ENCODE measurements at places on chromosomes 4 and X.
A peak's percentile ranks its signal among the peaks of the same experiment; 100 is the strongest.

DNA sequence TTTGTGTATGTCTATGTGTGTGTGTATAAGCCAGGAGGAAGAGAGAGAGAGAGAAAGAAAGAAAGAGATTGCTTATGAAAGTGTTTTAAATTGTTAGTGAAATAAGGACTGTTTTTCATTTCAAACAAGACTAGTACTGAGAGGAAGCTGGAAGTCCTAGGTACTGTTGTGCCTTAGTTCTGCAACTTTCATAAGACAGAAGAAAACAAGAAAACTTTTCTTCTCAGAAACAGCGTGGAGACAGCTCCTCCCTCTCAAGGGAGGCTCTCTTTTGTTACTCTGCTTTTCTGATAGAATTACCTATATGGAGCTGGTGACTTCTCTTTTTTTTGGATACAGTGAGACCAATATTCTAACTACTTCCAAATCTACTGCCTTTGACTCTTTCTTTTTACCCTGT is 62.5 kb downstream of the BANK1 start:
- H3K4me1 ChIP-seq, result peaks cover 5% of the 10 kb centered on the region
- no peak overlapping the region for H3K27ac ChIP-seq
- DNase-seq, result no peak

DNA sequence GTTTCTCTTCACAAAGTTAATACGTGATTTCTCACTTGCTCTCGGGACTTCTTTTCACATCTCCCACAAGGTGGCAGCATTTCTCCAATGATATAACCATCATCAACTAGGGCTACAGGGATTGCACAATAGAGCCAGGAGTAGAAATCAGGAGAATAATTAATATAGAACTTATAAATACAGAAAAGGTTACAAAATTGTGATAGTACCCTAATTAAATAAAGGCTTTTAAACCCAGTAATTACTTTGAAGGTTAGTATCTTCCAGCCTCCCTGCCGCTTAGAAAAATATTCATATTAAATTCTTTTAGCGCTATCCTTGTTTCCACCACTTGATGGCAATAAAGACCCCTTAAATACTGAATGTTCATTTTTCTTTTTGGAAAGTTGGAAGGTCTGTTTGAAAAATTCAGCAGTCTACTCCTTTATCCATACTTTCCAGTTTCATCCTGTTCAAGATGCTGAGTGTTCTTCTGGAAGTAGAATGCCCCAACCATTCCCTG is 65.8 kb downstream of the RASGEF1B start:
- H3K4me1 ChIP-seq, result peaks cover 20% of the 10 kb centered on the region
- no peak overlapping the region for H3K27ac ChIP-seq
- DNase-seq, result peak; percentile 39
- H3K4me3 ChIP-seq, result peak overlapping the region; percentile 52

GRCh38 chr4:8378101-8378724 is 62.3 kb downstream of the ACOX3 start:
- no peak overlapping the region for H3K27ac ChIP-seq
- H3K27me3 ChIP-seq, result no peaks in the 10 kb centered on the region
- H3K4me1 ChIP-seq, result peaks cover 14% of the 10 kb centered on the region
- DNase-seq, result no peak

GRCh38 chr4:161721947-161722346 is 441.9 kb downstream of the FSTL5 start:
- no peak for DNase-seq
- H3K36me3 ChIP-seq, result no peaks in the 10 kb centered on the region
- H3K4me1 ChIP-seq, result no peaks in the 10 kb centered on the region
- H3K27ac ChIP-seq, result no peak overlapping the region
- no peaks in the 10 kb centered on the region for H3K27me3 ChIP-seq
- H3K4me3 ChIP-seq, result no peak overlapping the region

DNA sequence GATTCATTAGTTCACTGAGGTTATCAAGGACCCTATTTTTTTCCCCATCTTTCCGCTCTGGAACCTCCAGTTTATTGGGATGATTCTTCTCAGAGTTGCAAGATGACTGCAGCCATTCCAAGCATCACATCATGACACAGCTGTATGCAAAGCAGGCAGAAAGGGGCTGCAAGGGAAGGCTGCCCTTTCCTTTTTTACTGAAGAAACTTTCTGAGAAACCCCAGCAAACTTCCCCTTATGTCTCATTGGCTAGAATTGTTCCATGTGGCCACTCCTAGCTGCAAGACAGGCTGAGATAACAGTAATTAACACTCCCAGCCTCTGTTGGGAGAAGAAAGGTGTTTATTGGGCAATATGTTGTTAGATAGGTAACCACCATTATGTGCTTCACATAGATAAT is 102.6 kb downstream of the SATL1 start:
- H3K27ac ChIP-seq, result no peak overlapping the region
- H3K36me3 ChIP-seq, result no peaks in the 10 kb centered on the region
- H3K27me3 ChIP-seq, result no peaks in the 10 kb centered on the region
- H3K4me3 ChIP-seq, result no peak overlapping the region
- DNase-seq, result no peak

GRCh38 chr4:19857380-19857779 is 394.3 kb upstream of the SLIT2 start:
- H3K36me3 ChIP-seq, result no peaks in the 10 kb centered on the region
- DNase-seq, result no peak
- H3K4me3 ChIP-seq, result no peak overlapping the region

GRCh38 chr4:168920441-168921065 is 89.5 kb downstream of the CBR4 start:
- H3K4me1 ChIP-seq, result peaks cover 15% of the 10 kb centered on the region
- no peaks in the 10 kb centered on the region for H3K27me3 ChIP-seq
- peak overlapping the region; percentile 83 for H3K27ac ChIP-seq
- no peak for DNase-seq
- H3K4me3 ChIP-seq, result no peak overlapping the region

- H3K4me3 ChIP-seq, result no peak overlapping the region
- no peak for DNase-seq
- H3K4me1 ChIP-seq, result peaks cover 58% of the 10 kb centered on the region
- H3K27ac ChIP-seq, result peak overlapping the region; percentile 31
- no peaks in the 10 kb centered on the region for H3K27me3 ChIP-seq
Measured at GRCh38 chr4:38281371-38282071, 321.3 kb downstream of the PTTG2 start.

Data from nephron progenitor cell (in vitro differentiated cells).